ENCODE measurements at places on chromosomes 5 and 9.

- DNase-seq = no peak
Measured at GRCh38 chr9:105126226-105126625, 118.2 kb upstream of the SLC44A1 start.

GRCh38 chr9:126321742-126322141 lies 4.9 kb upstream of the MVB12B start:
- no peak for DNase-seq

DNA sequence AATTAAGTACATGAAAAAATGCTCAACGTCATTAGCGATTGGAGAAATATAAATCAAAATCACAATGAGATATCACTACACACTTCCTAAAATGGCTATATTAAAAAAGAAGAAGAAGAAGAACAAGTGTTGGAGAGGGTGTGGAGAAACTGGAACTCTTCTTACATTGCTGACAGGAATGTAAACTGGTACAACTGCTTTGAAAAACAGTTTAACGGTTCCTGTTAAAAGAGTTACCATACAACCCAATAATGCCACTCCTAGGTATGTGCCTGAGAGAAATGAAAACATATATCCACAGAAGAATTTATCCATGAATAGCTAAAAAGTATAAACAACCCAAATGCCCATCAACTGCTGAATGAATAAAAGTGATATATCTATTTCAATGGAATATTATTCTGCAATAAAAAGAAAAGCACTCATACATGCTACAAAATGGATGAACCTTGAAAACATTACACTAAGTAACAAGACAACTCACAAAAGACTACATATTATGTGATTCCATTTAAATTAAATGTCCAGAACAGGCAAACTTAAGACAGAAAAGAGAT lies 9.0 kb downstream of the FEM1C start:
- no peak for DNase-seq

DNA sequence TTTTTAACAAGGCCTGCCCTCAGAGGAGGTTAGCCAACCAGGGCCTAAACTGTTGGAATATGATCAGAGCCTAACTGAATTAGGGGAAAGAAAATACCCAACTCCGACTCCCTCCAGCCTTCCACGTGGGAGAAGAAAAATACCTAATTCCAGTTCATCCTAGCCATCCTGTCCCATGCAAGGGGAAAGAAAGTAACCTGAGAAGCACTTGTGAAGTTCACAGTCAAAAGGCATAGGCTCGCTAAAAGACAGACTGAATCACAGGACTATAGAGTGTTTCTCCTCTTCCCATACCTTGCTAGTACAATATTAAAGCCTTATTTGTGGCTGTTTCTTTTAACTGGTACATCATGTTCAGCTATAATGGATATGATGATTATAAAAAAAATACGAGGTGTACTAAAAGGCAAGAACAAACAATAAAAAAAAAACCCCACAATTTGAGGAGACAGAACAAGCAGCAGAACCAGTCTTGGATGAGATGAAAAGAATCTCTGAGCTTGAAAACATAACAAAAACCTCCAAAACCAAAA lies 18.0 kb upstream of the ATP10B start:
- no peak for DNase-seq

- no peak for DNase-seq
Measured at GRCh38 chr5:79263-79662, 12.7 kb upstream of the PLEKHG4B start.

- DNase-seq = no peak
Measured at GRCh38 chr9:76032038-76032796, 141.7 kb downstream of the PCSK5 start.

DNA sequence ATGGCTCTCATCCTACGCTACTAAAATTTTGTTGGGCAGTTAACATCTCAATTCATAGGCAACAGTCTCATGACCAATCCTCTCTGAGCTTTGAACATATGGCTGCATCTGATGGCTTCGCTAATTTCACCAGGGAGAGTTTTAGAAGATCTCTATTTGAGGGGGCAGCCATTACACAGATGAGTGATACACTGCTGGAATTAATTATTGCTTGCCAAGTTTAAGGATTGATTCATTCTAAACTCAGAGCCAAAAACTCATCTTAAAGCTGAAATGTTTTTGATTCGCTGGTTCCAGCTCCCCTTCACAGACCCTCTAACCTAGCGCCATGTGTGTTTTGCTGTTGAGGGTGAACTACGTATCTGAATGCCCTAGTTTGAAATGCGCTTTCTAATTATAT lies 519.9 kb upstream of the WWC1 start:
- no peak for DNase-seq

DNA sequence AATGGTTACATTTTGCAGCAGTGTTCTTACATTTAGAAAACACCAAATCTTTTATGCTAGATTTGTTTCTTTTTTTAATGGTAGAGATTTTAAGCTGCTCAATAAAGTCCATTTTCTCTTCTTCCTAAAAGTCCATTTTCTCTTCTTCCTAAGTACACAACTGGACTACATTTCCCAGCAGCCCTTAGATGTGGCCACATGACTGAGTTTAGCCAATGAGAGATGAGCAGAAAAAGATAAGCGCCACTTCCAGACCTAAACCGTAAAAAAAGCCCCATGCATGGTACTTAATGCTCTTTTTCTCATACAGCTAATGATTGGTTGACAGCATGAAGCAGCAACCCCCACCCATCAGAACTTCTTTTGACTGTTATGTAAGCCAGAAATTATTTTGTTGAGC lies 206.7 kb downstream of the FAM114A2 start:
- peak; percentile 2 for DNase-seq

- DNase-seq = no peak
Measured at GRCh38 chr9:14318361-14318760, 4.4 kb upstream of the NFIB start.

GRCh38 chr9:7037176-7037575 lies 279.4 kb downstream of the KDM4C start:
- DNase-seq = no peak

- no peak for DNase-seq
Measured at GRCh38 chr9:21788752-21789151, 13.7 kb upstream of the MTAP start.

DNA sequence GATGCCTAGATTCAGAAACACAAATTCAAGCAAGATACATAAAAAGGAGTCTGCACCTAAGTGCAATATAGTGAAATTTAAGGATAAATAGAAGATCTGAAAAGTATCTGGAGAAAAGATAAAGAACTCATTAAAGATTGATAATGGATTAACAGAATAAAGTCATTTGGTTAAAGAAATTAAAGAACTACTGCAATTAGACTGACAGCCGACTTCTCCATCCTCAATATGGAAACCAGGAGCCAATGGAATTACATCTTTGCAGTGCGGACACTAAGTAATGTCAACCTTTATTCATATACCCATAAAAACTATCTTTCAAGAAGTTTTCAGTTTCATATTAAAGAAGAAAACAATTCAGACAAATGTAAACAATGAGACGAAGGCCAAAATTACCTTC lies 81.0 kb downstream of the MRPL36 start:
- no peak for DNase-seq

GRCh38 chr9:15299374-15299939 lies 7.6 kb downstream of the TTC39B start:
- DNase-seq = no peak

- DNase-seq = no peak
Measured at GRCh38 chr5:54281960-54282692, 28.2 kb downstream of the ARL15 start.

- no peak for DNase-seq
Measured at GRCh38 chr9:87850391-87850790, 32.3 kb upstream of the SPATA31E1 start.

GRCh38 chr5:78429332-78429980 lies 69.0 kb downstream of the SCAMP1 start:
- no peak for DNase-seq

DNA sequence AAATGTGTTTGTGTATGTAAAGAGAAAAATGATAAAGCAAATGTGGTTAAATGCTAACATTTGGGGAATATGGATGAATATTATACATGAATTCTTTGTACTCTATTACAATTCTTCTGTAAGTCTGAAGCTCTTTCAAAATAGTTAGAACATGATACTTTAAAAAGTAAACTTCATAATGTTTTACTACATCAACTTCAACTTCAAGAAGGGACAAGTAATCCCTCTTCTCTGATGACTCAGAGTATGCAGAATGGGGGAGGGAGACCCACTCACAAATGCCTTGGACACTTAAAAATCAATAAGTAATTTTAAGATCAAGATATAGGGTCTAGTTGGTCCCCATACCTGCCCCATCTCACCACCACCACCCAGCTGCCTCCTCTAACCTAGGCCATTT lies 162.4 kb downstream of the ESM1 start:
- no peak for DNase-seq

DNA sequence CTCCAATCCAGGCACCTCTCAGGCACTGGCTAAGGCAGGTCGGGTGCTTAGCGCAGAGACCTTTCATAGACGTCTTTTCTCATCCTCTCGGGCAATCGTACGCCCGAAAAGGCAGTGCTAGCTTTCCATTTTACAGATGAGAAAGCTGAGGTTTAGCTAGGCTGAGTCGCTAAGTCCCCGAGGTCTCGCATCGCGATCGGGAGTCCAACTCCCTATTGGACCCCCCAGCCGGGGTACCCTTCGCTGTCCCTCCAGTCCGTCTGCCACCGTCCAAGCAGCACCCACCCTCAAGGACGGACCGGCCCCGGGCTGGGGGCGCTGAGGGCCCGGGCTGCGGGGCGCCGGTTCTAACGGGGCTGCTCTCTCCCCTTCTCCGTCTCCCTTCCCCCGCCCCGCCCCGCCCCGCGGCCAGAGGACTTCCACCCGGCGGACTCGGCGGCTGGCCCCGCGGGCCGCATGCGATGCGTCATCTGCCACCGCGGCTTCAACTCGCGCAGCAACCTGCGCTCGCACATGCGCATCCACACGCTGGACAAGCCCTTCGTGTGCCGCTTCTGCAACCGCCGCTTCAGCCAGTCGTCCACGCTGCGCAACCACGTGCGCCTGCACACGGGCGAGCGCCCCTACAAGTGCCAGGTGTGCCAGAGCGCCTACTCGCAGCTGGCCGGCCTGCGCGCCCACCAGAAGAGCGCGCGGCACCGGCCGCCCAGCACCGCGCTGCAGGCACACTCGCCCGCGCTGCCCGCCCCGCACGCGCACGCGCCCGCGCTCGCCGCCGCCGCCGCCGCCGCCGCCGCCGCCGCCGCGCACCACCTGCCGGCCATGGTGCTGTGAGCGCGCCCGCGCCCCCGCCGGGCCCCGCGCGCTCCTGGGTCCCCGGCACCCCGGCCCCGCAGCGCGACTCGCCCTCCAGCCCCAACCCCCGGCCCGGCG lies 12.5 kb upstream of the EXOSC2 start:
- peak; percentile 55 for DNase-seq

GRCh38 chr9:76162086-76162730 lies 232.0 kb downstream of the RFK start:
- no peak for DNase-seq

DNA sequence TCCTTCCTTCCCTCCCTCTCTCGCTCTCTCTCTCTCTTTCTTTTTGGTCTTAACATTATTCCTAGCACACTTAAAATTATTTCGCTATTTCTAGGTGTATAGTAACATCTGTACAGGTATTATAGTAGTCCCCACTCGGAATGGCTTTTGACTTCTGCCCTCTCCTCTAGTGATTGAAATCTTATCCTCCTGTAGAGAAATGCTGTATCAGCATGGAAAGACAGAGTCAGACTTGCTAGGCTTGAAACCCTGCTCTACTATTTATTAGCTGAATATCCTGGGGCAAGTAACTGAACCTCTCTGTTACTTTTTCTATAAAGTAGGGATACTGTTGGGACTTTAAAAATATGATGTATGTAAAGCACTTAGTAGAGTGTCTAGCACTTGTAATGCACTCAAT lies 681.9 kb upstream of the C9orf72 start:
- DNase-seq = no peak

- DNase-seq = no peak
Measured at GRCh38 chr5:136000932-136001331, 27.9 kb upstream of the TGFBI start.

DNA sequence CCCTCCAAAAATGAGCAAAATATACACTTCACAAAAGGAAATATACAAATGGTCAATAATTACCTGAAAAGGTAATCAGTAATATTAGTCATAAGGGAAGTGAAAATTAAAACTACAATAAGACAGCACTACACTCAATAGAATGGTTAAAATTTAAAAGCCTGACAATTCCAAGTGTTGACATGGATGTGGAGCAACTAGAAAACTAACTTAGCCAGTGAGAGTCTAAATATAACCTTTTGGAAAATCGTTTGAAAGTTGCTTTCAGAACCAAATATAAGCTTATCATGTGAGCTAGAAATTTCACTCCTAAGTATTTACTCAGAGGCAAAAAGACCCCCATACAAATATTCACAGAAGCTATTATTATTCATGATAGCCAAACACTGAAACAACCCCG lies 105.1 kb upstream of the MVB12B start:
- DNase-seq = no peak

DNA sequence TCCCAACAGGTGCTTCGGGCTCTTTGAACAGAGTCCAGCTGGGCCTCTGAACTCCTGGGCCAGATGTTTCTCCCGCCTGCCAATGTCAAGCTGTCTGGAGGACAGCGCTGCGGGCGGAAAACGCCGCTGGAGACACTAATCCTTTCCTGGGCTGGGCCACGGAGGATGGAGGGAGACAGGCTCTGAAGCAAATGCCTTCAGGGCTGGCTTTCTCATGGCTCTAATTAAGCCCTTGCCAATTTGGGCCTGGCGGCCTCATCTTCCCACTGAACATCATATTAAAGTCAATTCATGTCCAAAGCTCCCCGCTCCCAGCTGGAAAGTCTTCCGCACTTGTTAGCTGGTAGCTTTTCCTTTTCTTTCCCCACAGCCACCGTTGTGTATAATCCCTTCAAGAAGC lies 72.7 kb downstream of the NTNG2 start:
- DNase-seq = no peak

- DNase-seq = no peak
Measured at GRCh38 chr9:29555502-29555901, 1982.2 kb upstream of the C9orf72 start.

- no peak for DNase-seq
Measured at GRCh38 chr5:56686337-56687195, 128.8 kb upstream of the MAP3K1 start.

DNA sequence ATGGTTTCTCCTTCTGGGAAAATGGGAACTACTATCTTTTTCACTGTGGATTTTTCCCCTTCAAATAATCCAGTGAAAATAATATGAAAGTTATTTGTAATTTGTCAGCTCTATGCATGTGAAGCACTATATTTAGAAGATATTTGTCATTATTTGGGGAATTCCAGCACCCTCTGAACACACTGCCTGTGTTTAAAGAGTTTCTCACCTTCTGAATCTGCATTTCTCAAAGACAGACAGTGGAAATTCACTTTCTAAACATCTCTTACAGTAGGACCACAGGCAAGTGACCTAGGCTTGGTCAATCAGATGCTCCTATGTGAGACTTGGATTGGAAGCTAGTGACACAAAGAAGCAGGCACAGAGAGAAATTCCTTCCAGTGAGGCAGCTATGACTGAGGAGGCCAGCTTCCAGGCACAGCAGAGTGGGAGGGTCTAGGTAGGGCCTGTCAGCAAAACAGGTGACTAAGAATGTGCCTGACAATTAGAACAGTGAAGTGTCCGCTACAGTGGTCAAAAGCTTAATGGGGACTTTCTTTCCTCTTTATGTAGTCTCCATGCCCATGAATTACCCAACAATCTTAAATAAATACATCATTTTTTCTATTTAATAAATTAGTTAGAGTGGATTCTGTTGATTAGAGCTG lies 167.2 kb downstream of the HMHB1 start:
- DNase-seq = no peak

Measured in DMS 273 treated with DMSO at 0.1 percent for 48 hours (cell line).